Stimulated activated CD4-positive, alpha-beta T cell treated with anti-CD3 and anti-CD28 coated beads, Interleukin-12 subunit alpha, Interleukin-12 subunit beta, amount 100 ng/mL, for 24 hours (primary cell): ENCODE measurements at places on chromosomes 5 and 9.

- DNase-seq, result no peak
These were observed 431.7 kb upstream of the POU5F2 start for GRCh38 chr5:94173100-94173499.

DNA sequence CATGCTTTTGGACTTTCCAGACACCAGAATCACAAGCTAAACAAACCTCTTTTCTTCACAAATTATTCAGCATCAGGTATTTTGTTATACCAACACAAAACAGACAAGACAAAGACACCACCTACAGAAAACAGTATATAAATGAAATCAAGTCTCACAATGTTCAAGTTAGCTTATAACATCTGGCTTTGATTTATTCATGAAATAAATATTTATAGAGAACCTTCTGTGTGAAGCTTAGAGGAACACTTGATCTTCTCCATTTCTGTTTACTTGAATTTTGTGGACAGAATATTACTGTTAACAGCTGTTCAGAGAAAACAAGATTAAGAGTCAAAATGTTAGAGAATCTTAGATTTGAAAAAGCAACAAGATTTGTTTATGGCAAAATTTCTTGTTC is 137.4 kb upstream of the PRR16 start:
- DNase-seq, result no peak

DNA sequence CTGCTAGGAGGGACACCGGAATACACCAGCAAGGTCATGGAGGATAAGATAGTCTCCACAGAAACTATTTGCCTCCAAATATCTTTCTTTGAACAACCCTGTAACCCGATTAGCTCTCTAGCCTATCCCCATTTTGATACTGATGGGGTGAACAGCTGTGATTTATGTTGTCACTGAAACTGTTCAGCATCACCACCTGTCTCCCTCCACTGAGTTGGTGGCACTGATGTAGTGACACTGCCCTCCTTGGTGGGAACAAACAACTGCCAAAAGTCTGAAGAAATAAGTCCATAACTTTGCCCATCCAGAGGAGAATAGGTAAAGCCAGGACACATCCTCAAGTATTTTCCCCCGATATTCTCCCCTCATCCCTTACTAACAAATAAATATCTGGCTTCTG is 24.3 kb upstream of the KCNV2 start:
- no peak for DNase-seq

DNA sequence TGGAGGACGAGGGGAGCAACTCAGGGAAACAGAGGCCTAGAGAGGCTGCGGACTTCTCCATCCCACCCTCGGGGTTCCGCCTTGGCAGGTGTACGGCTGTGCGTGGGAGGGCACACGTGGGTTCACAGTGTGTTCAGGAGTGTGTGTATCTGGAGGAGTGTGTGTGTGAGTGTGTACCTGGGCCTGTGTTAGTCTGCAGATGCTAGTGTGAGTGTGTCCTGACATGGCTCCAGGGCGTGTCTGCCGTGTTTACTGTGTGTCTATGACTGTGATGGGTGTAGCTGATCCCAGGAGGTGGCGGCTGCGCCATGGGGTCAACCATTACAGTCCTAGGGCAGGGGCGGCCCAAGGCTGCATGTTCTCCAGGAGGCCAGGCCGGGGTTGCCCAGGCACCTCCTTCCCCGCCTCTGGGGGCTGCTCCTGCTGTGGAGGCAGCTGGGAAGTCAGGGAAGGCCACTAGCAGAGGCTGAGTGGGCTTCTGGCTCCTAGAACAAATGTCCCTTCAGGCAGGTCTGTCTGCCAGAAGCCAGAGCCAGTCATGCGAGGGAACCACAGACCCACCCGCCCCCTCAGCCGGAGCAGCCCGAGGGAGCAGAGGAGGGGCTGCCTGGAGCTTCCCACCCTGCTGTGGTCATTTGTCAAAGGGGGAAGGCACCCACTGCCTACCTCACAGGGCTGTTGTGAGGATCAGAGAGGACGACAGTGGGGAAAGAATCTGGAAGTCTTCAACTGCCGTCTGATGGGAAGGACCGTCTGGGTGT is 21.4 kb downstream of the CRB2 start:
- no peak for DNase-seq

DNA sequence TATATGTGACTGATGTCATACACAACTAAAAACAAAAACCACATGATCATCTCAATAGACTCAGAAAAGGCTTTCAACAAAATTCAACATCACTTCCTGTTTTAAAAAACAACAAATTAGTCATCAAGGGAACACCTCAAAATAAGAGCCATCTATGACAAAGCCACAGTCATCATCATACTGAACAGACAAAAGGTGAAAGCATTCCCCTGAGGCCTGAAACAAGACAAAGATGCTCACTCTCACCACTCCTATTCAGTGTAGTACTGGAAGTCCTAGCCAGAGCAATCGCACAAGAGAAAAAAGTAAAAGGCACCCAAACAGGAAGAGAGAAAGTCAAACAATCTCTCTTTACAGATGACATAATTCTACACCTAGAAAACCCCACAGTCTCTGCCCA is 893.5 kb upstream of the EDIL3 start:
- DNase-seq, result no peak

- no peak for DNase-seq
These were observed 49.9 kb upstream of the HSPA9 start for GRCh38 chr5:138625134-138625533.

GRCh38 chr9:94983552-94983951 is 257.1 kb downstream of the AOPEP start:
- no peak for DNase-seq

DNA sequence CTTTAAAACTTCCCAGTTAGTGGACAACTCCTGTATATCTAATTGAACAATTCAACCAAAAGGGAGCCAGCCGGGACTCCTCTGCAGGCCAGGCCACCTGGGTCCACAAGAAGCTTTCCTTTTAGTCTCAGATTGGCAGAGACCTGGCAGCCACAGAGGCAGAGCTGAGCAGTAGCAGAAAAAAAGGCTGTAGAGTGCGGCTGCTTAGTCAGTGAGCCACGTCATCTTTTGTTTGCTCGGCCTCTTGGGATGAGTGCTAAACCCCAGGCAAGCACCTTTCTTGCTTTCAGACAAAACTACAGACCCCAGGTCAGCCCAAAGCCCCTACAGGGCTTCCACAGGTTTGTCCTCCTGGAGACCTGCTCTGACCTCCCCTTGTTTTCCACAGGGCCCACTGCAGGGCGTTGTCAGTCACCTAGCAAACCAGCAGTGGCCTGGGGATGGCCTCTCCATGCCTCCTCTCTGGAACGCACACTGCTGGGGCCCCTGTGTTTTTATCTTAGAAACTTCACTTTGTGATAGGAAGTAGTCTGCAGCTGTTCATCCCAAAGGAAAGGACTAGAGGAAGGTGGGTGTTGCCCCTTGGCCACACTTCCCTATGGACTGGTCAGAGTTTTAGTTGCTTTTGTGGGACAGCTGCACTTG is 49.9 kb downstream of the SHB start:
- DNase-seq, result no peak

- no peak for DNase-seq
These were observed 12.2 kb upstream of the MPDZ start for GRCh38 chr9:13291718-13292117.

DNA sequence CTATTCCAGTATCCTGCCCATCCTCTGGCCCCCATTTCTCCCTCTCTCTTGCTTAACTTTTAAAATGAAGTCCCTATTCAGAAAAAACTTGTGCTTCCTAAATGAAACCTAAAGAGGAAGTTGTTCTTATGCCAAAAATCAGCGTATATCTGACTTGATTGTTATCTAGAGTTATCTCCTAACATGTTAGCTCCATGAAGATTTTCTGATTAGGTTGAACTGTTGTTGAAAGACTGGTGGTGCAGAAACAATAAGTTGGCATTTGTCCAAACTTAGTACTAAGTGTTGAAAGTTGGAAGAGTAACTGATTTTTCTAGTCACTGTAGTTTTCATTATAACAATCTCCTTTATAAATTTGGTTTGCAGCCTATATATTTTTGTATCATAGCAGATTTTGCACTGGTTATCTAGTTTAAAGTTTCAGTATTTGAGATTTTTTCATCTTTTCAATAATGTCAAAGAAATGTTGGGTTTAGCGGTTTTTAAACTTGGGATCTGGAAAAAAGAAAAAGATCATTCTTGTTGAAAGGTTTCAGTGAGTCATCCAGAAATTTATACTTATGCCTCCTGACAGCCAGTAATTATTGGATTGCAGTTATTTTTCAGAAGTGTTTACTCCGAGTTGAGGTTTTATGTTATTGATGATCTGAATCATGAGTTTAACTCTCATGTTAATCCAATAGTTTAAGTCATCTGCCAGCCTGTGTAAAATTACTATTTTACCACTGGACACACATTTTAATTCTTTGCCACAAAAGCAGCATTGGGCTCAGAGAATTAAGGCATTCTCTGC is 60.6 kb downstream of the PAM start:
- DNase-seq, result no peak

DNA sequence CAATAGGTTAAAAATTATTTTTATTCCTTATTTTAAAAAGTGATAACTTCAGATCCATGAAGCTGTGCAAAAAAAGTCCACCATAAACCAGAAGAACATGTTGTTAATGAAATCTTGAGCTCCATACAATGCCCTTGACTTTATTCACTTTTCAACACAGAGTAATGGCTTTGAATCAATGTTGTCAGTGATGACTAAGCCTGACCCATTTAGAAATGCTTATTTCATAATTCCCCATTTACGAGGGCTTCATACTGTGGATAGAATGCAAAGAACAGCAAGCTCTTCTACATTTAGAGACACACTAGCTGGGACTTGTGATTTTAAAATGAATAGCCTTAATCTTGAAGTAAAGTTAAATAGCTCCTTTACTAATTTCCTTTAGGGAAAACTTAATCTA is 25.7 kb upstream of the IL9 start:
- DNase-seq, result no peak

DNA sequence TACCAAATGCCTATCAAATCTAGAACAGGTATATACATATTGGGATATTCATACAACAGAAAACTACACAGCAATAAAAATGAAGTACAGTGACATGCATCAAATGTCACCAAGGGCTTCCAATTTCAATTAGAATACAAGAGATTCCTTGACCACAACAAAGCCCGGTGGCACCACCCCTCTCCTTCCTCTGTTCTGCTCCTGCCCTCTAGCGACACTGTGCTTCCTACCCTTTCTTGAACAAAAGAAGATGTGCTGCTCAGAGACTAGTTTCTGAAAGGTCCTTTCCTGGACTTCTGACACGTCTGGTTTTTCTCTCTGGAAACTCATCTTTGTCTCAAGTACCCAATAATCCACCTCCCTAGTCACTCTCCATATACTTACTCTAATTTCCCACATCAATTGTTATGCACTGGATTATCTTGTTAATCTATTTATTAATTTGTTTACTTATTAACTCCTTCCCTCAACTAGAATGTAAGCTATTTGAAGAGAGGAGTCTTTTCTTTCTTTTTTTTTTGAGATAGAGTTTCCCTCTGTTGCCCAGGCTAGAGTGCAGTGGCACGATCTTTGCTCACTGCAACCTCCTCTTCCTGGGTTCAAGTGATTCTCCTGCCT is 70.4 kb upstream of the CTSV start:
- DNase-seq, result no peak

- DNase-seq, result no peak
These were observed 26.0 kb upstream of the STXBP1 start for GRCh38 chr9:127586096-127586495.

DNA sequence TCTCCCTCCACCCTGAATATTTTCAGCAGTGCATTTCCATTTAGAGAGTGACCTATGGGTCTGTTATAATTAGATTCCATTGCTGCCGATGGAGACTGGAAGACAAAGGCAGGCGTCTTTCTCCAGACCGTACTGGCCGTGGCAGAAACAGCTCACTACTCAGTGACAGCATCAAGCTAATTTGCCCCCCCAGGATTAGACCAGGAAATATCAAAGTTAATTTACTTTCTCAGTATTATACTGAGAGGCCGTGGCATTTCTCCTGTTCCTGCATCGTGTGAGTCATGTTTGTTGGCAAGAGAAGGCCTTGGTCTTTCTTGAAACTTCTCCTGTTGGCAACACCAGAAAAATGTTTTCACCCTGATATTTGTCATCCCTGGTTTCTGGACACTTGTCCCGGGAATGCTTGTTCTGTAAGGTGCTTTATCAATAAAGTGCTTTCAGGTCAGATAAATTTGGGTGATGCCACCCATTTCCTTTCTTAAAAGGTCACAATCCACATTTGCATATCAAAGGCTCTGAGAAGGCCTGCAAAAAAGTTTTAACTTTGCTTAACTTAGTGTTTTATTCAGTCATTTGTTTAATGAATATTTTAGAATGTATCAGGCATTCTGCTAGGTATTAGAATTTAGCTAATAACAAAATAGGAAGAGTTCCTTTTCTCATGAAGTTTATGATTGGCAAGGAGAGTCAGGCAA is 28.4 kb downstream of the SV2C start:
- DNase-seq, result no peak

DNA sequence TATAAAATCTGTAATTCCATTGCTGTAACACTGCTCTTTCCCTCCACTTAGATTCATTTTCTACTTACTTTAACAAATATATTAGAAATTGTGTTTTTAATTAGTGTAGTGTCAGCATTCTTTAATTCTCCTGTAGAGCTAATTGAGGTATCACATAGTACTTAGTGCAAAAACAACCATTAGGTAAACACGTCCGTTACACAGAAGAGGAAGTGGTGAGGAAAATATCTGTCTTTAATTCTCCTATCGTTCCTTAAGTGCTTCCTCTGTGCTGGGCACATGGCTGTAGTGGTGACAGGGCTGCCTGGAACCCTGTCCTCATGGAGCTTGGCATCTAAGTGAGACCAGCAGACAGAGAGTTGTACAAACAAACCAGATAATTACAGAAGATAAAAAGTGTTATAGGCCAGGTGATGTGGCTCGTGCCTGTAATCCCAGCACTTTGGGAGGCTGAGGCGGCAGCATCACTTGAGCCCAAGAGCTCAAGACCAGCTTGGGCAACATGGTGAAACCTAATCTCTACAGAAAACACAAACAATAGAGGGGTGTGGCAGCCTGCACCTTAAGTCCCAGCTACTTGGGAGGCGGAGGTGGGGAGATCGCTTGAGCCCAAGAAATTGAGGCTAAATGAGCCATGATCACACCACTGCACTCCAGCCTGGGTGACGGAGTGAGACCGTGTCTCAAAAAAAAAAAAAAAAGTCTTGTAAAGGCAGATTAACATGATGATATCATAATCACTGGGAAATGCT is 36.4 kb downstream of the PARP8 start:
- DNase-seq, result no peak

DNA sequence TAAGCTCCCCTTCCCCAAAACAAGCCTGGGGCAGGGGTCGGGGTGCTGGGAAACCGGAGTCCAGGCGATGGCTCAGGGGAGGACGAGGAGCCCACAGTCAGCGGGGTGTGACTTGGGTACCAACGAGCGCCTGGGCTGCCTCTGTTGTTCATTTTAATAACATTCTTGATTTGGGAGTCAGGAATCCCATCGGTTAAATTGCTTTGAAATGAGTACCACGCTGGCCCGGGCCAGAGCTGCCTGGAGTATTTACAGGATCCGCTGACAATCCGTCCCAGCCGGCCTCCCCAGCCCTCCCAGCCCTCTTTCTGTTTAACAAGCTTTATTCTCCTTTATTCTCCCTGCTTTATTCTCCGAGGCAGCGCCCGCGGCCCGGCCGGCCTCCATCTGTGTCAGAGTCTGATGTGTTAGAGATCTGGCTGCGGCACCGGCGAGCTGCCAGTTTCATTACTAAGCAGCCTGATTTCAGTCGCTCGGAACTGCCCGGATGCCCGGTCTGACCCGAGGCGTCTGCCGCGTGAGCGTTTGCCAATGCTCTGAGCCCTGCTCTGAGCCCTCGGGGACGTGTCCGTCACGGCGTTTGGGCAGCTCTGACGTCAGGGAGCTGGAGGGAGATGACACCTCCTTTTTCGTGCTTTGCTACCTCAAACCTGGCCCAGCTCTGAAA is 16.5 kb upstream of the QRFP start:
- no peak for DNase-seq

GRCh38 chr5:115202952-115203351 is 33.2 kb upstream of the TRIM36 start:
- no peak for DNase-seq
